ENCODE measurements at places on chromosomes 1 and 21.

DNA sequence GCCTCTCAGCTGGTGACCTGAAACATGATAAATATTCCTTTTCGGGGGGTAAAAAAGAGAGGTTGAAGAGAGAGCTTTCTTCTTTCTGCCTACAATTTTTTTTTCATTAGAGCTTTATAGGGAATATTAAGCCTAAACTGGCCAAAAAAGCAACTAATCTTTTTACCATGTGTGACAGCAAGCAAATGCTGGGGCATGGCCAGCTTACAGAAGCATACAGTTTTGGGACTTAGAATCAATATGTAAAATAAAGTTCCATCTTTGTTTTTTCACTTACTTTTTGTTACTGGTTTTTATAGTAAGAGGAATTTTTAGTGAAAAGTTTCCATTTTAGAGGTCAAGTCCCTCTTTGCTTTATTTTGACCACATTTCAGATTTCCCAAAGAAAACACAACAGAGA lies 301.2 kb upstream of the DEPDC1 start:
- no peak for DNase-seq

GRCh38 chr1:228225165-228225710 lies 17.4 kb downstream of the OBSCN start:
- no peak for DNase-seq

- DNase-seq, result no peak
These were observed 12.2 kb upstream of the VN1R5 start for GRCh38 chr1:247243524-247244137.

DNA sequence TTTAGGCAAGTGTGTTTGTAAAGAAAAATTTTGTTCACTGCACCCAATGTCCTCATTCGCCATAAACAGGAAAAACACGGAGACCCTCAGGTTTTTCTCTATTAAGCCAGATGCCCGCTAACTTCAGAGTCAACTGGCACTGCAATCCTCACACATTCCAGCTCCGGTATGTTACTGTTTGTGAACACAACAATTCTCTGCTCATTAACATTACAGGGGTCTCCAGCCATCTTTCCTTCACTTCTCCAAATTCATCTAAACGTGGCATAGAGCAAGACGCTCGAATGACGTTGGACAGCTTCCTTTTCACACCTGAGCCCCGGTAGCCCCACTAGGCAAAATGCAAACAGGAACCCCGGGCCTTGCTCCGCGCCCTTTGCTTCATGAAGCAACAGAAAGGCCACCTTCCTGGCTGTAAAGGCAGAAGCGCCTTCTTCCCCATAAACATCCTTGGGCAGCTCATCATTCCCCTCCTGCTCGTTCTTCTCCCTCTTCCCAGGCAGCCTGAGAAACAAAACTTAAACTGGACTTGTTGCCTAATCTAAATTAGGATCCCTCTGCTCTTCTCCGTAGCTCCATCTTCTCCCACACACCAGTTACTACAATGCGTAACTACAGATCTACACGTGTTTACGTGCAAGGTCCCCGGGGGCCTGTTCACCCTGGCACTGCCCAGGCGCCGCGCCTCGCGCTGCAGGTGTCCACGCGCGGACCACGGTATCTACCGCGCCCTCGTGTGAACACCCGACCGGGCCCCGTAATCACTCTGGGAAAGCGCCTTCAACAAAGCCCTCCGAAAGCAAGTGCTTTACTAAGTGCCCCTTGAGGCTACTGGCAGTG lies 1.2 kb downstream of the LBR start:
- no peak for DNase-seq

Data from BJ (cell line).